DMS 273 treated with DMSO at 0.1 percent for 48 hours (cell line): ENCODE measurements at places on chromosomes 5 and 9.

DNA sequence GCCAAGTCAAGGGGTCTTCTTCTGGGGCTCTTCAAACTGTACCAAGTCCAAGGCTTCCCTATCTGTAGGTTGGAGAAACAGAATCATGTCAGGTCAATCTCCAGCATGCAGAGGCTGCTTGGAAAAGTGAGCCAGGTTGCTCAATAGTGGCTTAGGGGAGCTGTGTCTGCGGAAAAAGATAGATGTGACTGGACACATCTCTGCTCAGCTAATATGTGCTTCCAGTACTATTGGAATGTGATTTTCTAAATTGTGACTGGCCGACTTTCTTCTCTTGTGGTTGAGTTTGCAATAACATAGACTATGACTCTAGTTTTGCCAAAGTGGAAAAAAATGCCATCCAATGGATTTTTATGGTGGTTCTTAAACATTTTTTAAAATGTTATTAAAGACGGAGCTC lies 136.7 kb downstream of the BOD1 start:
- no peak for DNase-seq

- DNase-seq = no peak
Observed at GRCh38 chr5:91651704-91652103, 268.6 kb upstream of the ARRDC3 start.

GRCh38 chr9:113152699-113153098 lies 1.9 kb downstream of the SLC31A2 start:
- no peak for DNase-seq

- DNase-seq = no peak
Observed at GRCh38 chr9:76691517-76692313, 72.5 kb upstream of the PCA3 start.

DNA sequence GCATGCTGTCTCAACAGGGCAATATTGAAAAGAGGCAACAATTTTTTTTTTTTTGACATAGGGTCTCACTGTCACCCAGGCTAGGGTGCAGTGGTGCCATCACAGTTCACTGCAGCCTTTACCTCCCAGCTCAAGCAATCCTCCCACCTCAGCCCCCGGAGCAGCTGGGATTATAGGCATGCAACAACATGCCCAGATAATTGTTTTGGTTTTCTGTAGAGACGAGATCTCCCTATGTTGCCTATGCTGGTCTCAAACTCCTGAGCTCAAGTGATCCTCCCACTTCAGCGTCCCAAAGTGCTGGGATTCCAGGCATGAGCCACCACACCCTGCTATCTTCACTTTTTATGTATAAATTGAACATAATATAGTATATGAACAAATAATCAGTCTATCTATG lies 47.6 kb downstream of the PRELID2 start:
- no peak for DNase-seq

GRCh38 chr5:154989626-154990025 lies 23.9 kb upstream of the KIF4B start:
- DNase-seq = no peak

GRCh38 chr9:97682242-97682641 lies 14.9 kb downstream of the XPA start:
- no peak for DNase-seq

- DNase-seq = no peak
Observed at GRCh38 chr9:74379718-74380117, 117.4 kb upstream of the RORB start.

DNA sequence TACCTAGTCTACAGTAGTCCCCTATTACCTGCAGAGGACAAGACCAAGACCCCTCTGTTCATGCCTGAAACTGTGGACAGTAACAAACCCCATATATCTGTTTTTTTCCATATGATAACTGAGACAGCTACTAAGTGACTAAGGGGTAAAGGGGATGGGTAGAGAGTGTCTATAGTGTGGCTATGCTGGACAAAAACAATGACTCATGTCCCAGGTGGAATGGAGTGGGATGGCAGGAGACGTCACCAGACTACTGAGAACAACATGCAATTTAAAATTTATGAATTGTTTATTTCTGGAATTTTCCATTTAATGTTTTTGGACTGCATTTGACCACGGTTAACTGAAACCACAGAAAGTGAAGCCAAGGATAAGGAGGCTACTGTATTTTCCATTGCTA lies 171.8 kb downstream of the AGTPBP1 start:
- DNase-seq = no peak

- no peak for DNase-seq
Observed at GRCh38 chr5:153573326-153574033, 83.0 kb downstream of the GRIA1 start.
